ENCODE measurements at places on chromosomes 5 and 9.

GRCh38 chr5:66565878-66566277 is 30.3 kb upstream of the MAST4 start:
- no peak for DNase-seq

DNA sequence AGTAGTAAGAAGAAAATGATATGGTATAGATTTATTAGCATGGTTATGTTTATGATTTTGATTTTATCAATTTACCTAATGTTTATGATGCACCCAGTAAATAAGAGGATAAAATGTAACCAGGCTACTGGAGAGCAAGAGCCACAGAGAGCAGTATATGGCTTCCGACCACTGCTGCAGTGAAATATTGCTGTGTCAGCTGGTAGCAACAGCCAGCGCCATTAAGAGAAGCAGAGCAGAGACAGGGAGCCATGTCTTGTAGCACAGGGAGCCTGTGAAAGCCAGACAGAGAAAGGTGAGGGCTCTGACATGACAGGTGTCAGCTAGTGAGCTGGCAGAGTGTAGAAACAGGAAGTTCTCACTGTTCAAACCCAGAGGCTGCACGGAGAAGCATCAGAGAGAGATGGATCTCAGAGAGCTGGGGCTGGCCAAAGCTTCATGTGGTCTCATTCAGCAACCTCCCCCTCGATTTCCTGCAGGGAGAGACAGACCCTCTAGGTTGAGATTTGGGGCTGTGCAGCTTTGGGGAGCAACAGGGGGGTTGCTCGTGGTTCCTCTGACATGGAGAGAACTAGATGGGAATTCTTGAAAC is 202.1 kb downstream of the MED10 start:
- DNase-seq, result no peak

DNA sequence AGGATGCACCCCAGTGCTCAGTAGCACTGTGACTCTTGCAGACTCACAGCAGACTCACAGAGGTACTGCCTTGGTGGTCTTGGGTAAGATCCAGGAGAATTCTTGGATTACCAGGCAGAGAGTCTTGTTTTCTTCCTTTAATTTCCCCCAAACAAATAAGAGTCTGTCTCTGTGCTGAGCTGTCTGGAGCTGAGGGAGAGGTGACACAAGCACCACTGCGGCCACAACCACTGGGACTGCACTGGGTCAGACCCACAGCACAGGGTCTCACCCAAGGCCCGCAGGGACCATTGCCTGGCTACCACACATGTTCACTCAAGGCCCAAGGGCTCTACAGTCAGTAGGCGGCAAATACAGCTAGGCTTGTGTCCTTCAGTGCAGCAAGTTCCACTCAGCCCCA is 11.4 kb upstream of the YTHDC2 start:
- DNase-seq, result no peak

DNA sequence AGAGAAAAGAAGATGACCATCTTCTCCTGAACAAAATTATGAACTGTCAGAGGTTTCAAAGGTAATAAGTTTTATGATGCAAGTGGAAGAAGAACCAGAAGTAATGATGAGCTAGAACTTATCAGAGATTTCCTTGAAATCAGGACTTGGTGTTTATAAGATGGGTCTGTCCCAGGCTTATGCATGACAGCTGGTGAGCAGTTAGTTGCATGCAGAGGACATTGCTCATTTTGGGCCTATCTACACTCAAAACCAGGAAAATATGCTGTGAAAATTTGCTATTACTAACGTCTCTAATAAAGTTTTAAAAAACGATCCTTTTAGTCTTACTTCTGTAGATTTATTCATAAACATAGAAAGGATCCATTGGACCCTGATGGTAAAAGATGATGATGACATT is 6.6 kb upstream of the STC2 start:
- no peak for DNase-seq

DNA sequence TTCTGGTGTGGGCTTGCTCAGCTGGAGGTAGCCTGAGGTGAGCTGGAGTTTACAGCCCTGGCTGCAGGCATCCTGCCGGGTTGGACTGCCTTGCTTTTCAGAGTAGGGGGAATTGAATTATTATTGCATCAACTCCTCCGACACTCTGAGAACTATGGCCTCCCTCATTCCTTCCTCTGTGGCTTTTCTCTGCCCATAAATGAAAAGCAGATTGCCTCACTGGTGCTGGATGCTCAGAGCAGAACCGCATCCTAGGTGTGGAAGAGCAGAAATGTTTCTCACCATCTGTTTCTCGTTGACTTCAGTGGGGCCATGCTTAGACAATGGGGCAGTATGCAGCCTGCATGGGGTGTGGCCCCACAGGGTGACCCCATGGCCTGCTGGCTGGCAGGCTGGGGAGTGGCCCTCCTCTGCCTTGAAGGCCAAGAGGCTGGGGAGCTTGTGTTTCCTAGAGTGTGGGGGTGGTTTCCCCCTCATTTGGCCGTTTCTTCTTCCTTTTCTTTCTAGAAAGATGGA is 27.3 kb upstream of the TGFBI start:
- DNase-seq, result peak; percentile 81

DNA sequence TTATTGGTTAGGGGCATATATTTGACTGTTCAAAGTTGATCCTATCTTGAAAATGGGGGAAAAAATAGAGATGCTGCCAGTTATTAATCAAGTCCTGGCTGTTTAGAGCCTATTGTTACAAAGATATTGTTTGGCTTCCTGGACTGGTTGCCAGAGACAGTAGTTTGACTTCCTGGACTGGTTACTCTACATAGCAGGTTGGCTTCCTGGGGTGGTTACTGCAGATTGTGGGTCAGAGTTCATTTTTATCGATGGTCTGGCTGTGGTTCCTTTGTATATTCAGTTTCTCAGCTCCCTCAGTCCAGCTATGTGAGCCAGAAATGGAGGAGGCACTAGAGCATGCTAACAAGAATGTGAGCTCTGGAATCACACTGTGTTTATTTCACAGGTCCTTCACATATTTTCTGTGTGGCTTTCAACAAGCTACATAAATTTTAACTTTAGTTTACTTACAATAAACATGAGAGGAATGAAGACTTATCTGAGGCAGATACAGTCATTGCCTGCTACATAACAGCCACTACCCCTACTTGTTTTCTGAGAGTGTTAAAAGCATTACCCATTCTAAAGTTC is 137.6 kb downstream of the TRPM3 start:
- DNase-seq, result no peak

DNA sequence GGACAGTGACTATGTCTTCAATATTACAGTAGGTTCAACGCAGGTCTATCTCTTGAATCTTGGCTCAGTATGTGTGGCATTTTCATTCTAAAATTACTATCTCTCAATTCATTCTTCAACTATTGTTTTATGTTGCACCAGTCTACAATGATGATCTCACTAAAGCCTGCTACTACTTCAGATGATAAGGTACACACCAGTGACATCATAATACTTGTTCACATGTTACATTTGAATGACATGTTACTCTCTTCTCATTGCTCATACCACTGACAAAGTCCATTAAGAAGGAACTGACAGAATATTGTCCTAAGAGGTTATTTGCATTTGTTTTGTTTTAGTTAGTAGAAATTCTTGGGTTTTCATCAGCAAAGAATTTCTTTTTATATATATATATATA is 165.2 kb upstream of the ST8SIA4 start:
- no peak for DNase-seq

GRCh38 chr9:79247021-79247420 is 324.7 kb upstream of the TLE4 start:
- no peak for DNase-seq

DNA sequence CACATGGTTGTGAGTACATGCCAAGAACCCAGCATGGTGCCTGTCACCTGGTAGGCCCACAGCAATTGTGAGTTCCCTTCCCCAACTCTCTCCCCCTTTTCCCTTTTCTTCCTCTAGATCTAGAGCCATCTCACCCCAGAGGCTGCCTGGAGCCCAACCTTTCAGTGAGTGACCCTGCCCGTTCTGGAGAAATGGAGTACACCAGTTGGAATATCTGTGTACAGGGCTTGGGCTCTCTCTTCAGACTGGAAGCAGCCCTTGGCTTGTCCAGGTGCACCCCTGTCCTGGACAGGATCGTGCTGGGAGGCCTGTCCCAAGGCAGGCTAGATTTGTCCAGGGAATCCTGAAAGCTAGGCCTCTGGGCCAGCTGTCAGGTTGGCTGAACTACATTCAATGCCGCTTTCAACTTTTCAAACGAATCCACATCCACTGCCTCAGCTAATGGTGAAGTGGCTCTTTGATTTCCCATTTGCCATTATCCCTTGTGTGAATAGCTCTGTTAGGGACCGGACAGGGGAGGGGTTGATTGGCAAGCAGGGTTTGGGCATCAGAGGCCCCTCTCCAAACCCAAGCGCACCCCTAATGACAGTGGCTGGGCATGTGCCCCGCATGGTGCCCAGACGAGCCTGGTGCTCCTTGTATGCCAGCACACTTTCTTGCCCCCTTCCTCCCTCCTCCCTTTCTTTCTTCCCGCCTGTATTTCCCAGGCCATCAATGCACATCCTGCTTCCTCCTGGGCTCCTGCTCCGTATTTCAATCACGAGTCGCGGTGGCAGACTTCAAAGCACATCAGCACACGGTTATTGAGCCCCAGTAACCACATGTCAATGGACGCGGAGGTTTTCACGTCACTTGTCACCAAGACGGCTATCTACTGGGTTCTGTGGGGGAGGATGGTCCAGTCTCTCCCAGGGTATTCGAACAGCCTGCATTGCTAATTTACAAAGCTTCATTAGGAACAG is 211.2 kb downstream of the DAB2IP start:
- DNase-seq, result no peak

DNA sequence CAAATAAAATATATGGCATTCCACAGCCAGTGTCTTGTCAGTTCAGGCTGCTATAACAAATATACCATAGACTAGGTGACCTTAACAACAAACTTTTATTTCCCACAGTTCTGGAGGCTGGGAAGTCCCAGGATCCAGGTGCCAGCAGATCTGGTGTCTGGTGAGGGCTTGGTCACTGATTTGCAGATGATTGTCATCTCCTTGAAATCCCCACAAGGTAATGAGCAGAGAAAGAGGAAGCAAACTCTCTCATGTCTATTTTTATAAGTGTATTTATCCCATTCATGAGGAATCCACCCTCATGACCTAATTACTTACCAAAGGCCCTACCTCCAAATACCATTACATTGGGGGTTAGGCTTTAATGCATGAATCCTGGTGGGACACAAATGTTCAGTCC is 663.2 kb downstream of the TLR4 start:
- no peak for DNase-seq

DNA sequence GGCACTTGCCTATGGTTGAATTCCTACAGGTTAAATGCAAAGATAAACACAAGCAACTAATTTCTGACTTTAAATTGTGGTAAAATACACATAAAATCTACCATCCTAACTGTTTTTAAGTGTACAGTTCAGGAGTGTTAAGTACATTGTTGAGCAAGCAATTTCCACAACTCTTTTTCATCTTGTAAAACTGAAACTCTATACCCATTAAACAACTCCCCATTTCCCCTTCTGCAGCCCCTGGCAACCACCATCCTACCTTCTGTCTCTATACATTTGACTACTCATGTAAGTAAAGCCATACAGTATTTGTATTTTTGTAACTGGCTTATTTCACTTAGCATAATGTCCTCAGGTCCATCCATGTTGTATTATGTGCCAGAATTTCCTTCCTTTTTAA is 38.5 kb upstream of the STX17 start:
- DNase-seq, result no peak

DNA sequence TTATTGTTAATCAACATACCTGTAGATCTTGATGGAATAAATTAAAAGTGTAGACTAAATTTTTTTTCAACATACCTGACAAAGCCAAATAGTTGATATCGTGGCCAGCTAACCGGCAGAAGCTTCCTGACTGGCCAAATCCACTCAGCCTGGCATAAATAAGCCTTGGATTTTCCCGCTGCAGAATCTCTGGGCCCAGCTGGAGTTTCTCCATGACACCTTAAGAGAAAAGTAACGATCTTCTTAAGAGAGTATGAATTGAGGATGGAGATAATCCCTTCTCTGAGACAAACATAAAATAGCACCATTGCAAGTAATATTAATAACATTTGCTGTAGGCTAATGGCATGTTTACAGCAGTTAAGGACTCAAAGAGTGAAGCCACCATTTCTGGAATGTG is 2.2 kb downstream of the AMACR start:
- no peak for DNase-seq

DNA sequence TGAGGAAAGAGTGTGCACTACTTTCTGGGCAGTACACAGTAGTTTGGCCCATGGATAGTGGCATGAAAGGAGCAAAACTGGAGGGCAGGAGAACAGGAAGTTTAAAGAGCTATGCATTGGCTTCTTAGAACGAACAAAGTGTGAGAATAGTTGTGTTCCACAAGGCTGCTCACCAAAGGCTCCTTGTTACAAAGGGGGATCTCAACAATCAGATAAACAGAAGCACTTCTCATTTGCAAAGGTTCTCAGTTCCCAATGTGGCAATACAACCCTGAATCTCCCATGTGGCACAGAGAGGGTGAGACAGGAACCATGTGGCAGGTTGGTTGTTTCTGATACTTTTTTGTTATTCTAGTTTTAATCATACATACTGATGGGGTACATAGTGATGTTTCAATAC is 158.4 kb downstream of the CARTPT start:
- DNase-seq, result no peak

GRCh38 chr5:149223081-149223848 is 48.4 kb upstream of the AFAP1L1 start:
- no peak for DNase-seq

GRCh38 chr9:15086778-15087324 is 176.6 kb upstream of the FREM1 start:
- DNase-seq, result peak; percentile 29

- DNase-seq, result no peak
Measured at GRCh38 chr9:88235615-88236014, 97.3 kb upstream of the SPATA31C2 start.

GRCh38 chr5:9498541-9499497 is 47.1 kb downstream of the SEMA5A start:
- DNase-seq, result no peak

- DNase-seq, result no peak
Measured at GRCh38 chr5:113364466-113364865, 70.3 kb downstream of the TSSK1B start.

GRCh38 chr5:148928141-148928540 is 101.7 kb downstream of the ADRB2 start:
- no peak for DNase-seq

DNA sequence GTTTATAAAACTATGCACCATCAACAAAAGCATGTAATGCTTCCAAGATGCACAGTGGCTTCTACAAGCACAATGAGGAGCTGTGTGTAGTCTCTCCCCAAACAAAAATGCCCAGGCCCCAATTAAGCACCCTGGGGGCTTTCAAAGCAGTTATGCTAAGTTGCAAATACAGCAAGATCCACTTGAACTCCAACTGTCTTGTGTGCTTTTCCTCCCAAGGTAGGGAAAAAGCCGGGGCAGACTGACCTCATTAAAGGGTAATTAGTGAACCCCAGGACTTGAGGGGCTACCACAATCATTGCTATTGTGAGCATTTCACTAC is 13.1 kb downstream of the ZNF608 start:
- no peak for DNase-seq

GRCh38 chr5:151578326-151579025 is 12.7 kb downstream of the FAT2 start:
- no peak for DNase-seq

DNA sequence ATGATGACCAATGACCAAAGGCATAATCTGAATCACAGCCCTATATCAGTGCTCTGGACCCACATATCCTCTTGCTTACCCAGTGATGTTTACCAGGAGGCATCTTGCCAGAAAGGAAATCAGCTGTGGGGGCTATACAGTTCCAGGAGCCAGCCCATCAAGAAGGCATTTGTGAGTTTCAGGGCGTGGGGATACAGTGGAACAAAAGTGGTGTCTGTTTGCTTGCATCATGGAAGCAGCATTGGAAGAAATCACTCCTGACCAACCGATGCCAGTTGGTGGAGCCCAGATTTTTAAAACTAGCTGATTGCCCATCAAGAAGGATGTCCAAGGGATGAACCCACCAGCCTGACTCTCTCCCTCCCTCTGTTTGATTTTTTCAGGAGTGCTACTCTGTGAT is 106.5 kb upstream of the EGFLAM start:
- no peak for DNase-seq

Data from right hindlimb (tissue), 1 donor.